ENCODE measurements at places on chromosomes 6 and 20.

GRCh38 chr6:139406577-139407343 lies 32.3 kb upstream of the CITED2 start:
- peaks cover 15% of the 10 kb centered on the region for H3K4me1 ChIP-seq
- no peak overlapping the region for H3K4me3 ChIP-seq
- no peak for DNase-seq
- H3K27me3 ChIP-seq: no peaks in the 10 kb centered on the region
- H3K36me3 ChIP-seq: no peaks in the 10 kb centered on the region
- peak overlapping the region; percentile 48 for H3K27ac ChIP-seq

GRCh38 chr6:85192186-85192585 lies 257.7 kb upstream of the NT5E start:
- no peak overlapping the region for H3K27ac ChIP-seq
- H3K36me3 ChIP-seq: no peaks in the 10 kb centered on the region
- H3K27me3 ChIP-seq: peaks cover 13% of the 10 kb centered on the region
- no peak overlapping the region for H3K4me3 ChIP-seq

DNA sequence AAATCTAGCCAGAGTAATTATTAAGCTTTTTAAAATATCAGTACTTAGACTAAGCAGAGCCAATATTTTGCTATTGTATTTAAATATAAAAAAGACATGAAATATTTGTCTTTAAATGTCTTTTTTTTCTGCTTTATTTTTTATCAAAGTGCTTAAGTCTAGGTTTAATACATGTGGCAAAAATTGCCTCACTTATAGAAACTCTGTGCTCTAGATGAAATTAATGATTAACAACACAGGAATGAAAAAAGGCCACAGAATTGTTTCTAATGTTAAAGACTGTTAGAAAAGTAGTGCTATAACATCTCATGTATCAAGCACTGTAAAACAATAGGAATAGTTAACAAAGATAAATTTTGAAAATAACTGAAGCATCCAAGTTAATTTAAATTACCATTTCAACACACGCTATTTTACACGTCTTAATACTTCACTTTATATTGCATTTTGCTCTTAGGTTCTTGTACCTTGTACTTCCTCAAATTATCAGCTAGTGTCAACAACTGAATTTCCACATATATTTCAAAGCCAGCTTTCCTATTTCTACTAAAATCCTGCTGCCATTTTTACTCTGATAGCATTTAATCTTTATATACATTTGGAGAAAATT lies 1515.1 kb downstream of the HACE1 start:
- no peak for DNase-seq
- H3K4me1 ChIP-seq: no peaks in the 10 kb centered on the region
- H3K27me3 ChIP-seq: peaks cover 22% of the 10 kb centered on the region
- no peaks in the 10 kb centered on the region for H3K36me3 ChIP-seq
- no peak overlapping the region for H3K4me3 ChIP-seq

DNA sequence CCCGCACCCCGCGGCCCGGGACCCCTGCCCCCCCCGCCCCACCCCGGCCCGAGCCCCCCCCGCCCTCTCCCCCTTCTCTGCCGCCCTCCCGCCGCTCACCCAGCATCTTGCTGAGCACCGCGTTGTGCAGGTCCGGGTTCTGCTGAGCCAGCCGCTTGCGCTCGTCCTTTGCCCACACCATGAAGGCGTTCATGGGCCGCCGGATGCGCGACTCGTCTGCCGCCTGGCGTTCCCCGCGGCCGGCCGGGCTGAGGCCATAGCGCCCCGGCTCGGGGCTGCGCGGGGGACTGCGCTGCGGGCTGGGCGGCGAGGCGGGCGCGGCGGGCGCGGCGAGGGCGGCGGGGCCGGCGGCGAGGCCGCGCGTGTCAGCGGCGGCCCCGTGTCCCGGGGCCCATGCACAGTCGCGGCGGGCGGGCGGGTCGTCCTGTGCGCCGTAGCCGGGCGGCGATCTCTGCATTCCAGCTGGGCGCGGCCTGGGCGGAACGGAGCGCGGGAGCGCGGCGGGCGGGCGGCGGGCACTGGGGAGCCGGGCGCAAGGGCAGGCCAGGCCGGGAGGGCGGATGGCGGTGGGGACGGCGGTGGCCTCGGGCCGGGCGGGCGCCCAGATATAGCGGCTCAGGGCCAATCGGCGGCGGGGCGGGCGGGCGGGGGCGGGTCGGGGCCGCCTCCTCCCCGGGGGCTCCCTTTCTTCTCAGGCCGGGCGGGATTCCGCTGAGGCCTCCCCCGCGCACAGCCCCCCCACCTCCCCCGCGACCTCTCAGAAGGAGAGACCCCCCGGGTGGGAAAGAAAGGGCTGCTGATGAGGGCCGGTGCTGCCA lies at the start of gene SOX18:
TSS of gene SOX18 (minus strand) at position 580 of the 818 bp plus-strand sequence. CDS start at position 457, 123 bp downstream.
- peaks cover 9% of the 10 kb centered on the region for H3K4me1 ChIP-seq
- no peak for DNase-seq
- H3K4me3 ChIP-seq: peak within 1 kb of the TSS; percentile 7

DNA sequence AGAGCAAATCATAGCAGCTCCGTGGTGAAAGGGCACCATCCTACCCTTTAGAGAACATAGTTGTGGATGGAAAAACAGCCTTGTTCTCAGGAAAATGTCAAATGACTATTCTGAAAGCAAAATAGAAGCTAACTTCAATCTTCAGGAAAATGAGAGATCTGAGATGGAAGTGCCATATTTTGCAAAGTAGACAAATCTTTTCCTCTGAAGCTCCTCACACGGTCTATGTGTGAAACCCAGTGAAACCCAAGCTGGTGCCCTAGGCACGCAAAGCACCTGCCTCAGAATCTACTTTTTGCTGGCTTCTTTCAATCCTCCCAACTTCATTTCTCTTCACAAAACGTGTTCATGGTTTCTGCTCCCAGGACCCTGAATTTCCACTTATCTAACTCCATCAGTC lies 325.2 kb upstream of the CDH4 start:
- H3K4me3 ChIP-seq: no peak overlapping the region
- H3K4me1 ChIP-seq: no peaks in the 10 kb centered on the region
- H3K27me3 ChIP-seq: peaks cover 92% of the 10 kb centered on the region
- H3K36me3 ChIP-seq: no peaks in the 10 kb centered on the region
- no peak overlapping the region for H3K27ac ChIP-seq
